Vagina (tissue), 2 donors: ENCODE measurements at places on chromosomes 6 and 20.

DNA sequence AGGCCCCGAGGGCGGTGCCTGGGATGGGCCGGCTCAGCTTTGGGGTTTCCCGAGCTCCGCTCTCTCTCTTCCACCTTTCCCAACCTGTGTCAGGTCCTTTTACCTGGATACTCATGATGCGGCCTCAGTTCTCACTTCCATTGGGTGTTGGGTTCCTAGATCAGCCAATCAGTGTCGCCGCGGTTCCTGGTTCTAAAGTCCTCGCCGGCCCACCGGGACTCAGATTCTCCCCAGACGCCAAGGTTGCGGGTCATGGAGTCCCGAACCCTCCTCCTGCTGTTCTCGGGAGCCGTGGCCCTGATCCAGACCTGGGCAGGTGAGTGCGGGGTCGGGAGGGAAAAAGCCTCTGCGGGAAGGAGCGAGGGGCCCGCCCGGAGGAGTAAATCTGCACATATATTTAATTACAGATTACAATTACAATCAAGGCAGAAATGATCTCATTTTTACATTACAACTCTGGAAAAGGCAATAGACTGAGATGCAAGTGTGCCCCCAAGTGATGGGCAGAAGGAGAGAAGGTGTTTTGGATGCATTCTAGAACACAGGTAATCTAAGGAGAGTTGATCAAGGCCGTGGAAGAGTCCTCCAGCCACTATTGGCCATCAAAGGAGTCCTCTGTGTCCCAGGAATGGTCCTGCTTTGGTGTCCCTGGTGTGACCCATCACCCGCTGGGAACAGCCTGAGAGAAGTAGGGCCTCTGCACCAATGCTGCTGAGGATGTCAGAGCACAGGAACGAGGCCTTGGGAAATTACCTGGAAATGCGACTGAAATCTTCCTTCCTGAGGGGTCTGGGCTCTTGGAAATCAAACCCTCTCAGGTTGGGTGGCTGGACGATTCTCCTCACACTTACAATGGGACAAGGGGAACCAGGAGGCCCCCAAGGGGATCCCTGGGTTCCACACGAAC is 34.7 kb upstream of the MICB start:
- peak overlapping the region; percentile 85 for H3K27ac ChIP-seq
- H3K4me3 ChIP-seq = peak overlapping the region; percentile 50
- peak; percentile 96 for DNase-seq
- no peaks in the 10 kb centered on the region for H3K27me3 ChIP-seq
- no peaks in the 10 kb centered on the region for H3K36me3 ChIP-seq

GRCh38 chr6:37011656-37012378 is 6.4 kb downstream of the FGD2 start:
- H3K36me3 ChIP-seq = no peaks in the 10 kb centered on the region
- no peaks in the 10 kb centered on the region for H3K27me3 ChIP-seq
- no peaks in the 10 kb centered on the region for H3K4me1 ChIP-seq
- no peak for DNase-seq
- no peak overlapping the region for H3K27ac ChIP-seq

GRCh38 chr6:3349388-3350251 is 90.9 kb downstream of the PSMG4 start:
- H3K27me3 ChIP-seq = no peaks in the 10 kb centered on the region
- H3K4me3 ChIP-seq = no peak overlapping the region
- H3K4me1 ChIP-seq = peaks cover 15% of the 10 kb centered on the region
- no peak for DNase-seq
- no peak overlapping the region for H3K27ac ChIP-seq

GRCh38 chr6:154301839-154302752 is 54.5 kb downstream of the IPCEF1 start:
- H3K4me3 ChIP-seq = no peak overlapping the region
- H3K27me3 ChIP-seq = no peaks in the 10 kb centered on the region
- H3K4me1 ChIP-seq = peaks cover 16% of the 10 kb centered on the region
- H3K36me3 ChIP-seq = no peaks in the 10 kb centered on the region
- H3K27ac ChIP-seq = no peak overlapping the region
- DNase-seq = no peak

DNA sequence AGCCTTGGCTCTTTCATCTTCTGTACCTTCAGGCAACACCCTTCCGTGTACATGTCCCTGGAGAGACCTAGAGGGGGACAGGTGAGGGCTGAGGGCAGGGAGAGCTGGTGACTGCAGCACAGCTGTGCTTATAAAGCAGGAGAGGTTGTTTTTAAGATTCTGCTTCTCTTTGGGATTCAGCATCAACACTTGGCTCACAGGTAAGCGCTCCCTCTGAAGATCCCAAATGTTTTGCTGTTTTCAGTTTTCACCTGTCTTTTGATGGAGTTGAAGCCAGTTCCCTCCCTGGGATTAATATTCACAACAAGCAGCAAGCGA is 19.4 kb upstream of the TRAF3IP2 start:
- no peaks in the 10 kb centered on the region for H3K27me3 ChIP-seq
- H3K27ac ChIP-seq = peak overlapping the region; percentile 86
- peaks cover 40% of the 10 kb centered on the region for H3K4me1 ChIP-seq
- DNase-seq = no peak

GRCh38 chr6:123803504-123804013 is at the start of gene NKAIN2:
Gene NKAIN2 (plus strand): TSS chr6:123803865.
- peaks cover 3% of the 10 kb centered on the region for H3K27me3 ChIP-seq
- H3K36me3 ChIP-seq = no peaks in the 10 kb centered on the region
- peak within 1 kb of the TSS; percentile 45 for H3K4me3 ChIP-seq
- peaks cover 12% of the 10 kb centered on the region for H3K4me1 ChIP-seq
